ENCODE measurements at places on chromosomes 12 and 14.

- no peak for DNase-seq
Observed at GRCh38 chr14:68598621-68599447, 194.0 kb downstream of the ZFP36L1 start.

DNA sequence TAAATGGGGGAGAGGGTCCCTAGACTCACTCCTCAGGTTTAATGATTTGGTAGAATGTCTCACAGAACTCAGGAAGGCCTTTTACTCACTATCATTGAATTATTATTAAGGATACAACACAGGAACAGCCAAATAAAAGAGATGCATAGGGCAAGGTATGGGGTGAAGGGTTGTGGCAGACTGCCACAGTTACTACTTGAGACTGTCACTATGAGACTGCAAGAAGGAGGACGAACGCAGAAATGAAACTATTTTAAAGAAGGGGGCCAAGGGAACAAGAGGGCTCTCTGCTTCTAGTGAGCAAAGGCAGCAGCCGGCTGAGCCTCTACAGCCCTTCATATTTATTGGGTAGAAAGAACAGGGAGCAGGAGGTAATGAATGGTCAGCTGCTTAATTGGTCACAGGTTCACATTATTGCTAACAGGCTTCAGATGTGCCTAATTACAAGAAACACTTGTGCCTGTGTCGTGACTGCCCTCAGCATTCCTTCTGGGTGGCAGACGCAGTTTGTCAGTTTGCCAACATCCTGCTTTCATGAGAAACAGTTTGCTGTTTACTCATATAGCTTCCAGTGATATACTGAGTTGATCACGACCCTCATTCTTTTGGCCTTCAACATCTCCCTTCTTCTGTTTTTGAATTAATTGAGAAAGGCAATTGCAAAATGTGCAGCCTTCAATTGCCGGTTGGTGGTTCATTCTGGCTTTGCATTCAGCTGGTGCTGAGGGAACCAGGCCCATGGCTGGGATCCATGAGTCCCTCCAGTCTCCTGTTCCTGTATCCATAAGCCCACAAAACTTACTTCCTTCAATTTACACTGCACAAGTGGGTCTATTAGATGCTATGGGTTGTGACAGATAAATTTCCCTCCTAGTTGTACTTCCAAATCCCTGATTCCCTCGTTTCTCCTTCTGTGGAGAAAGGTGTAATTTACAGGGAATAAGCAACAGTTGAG is 82.8 kb upstream of the PLEKHG7 start:
- DNase-seq, result no peak

DNA sequence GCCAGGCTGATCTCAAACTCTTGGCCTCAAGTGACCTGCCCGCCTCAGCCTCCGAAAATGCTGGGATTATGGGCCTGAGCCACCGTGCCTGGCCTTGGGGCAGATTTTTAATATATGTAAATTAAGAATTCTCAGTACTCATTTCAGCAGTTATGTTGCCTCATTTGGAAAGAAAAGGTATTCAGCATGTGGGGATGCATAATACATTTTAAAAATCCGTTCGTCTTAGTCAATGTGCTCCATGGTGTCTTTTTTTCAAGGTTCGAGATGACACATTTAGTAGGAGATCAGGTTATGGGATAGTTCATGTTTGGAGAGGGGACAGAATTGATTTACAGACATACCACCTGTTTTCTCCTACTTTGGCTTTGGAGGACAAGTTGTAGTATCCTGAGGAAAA is 10.2 kb downstream of the SYNE2 start:
- no peak for DNase-seq

DNA sequence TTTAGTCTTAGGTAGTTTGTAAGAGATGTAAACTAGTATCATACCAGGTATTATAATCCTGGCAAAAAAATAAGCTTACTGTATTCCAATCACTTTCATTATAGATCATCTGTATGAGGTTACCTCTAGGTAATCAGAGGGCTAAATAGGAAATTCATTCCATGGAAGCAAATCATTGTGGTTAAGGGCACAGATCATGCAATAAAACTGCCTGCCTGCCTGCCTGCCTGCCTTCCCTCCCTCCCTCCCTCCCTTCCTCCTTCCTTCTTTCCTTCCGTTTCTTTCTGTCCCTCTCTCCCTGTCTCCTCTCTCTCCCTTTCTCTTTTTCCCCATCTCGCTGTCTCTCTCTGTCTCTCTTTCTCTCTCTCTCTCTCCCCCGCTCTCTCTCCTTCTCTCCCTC is 3.2 kb upstream of the CLEC9A start:
- DNase-seq, result no peak

DNA sequence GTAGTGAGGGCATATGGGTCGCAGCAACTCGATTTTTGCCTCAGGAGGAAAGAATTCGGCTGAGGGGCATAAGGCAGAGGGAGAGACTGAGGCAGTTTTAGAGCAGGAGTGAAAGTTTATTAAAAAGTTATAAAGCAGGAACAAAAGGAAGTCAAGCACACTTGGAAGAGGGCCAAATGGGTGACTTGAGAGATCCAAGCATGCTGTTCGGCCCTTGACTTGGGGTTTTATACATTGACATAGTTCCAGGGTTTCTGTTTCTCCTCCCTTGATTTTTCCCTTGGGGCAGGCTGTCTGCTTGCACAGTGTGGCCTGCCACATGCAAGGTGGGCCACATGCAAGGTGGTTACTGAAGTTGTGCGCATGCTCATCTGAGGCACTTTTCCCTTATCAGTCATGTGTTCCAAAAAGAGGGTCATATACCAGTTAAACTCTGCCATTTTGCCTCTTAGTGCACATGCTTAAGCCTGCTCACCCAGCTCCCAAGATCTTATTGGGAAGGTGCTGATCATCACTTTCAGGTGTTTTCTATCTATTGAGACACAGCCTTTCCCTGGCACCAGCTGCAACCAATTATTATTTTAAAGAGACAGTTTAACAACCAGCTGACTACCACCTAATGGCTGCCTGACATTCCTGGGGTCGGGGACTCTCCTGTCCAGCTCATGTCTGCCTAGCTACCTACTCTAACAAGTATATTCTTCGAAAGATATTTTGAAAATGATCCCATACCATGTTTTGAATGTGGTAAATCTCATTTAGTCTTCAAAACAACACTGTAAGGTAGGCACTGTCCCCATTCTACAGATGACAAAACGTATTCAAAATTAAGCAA is 19.9 kb downstream of the PTGER2 start:
- no peak for DNase-seq

- DNase-seq, result no peak
Observed at GRCh38 chr12:4323396-4323795, 2.4 kb downstream of the TIGAR start.

DNA sequence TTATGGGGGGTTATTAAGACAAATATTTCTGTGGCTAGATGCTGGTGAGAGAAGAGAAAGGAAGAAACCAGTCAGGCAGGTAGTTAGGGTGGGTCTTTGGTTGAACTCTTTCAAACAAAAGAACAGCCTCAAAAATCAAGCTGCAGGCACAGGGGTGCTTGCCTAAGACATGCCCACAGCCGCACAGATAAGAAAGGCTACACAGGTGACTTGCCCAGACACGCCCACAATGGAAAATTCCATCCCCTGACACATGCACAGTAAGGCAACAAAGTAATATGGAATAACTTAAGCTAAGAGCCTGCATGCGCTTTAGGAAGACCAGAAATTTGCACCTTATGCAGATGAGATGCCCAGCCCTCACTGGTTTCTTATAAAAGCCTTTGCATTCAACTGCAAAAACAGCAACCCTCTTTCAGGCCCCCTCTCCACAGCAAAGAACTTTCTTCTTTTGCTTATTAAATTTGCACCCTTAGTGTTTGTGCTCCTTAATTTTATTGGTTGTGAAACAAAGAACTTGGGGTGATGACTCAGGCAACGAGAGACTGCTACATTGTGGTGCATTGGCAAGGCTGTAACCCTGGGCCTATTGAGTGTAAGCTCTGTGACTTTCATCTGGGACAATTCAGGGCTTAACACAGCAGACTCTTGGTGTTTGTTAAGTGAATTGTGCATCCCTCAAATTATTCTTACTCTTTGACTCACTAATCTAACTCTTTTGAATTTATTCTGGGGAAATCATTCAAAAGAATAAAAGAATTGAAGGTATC is 149.4 kb downstream of the RPAP3 start:
- DNase-seq, result no peak

DNA sequence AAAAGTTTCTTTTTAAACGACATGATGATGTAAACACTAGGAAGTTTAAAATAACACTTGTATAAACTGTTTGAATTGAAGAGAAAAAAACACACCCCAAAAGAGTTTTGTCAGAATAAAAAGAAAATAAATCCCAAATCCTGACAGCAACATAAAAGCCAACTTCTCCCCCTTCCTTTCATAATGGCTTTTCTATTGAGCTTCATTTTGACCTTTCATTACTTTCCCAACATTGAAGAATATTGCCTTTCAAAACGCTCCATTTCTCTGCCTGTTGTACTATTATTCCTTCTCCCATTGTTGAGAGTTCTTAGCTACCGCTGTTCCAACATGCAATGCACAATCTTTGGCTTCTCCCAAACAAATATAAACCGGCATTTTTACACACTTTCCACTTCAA is 448.5 kb downstream of the BCAT1 start:
- no peak for DNase-seq

DNA sequence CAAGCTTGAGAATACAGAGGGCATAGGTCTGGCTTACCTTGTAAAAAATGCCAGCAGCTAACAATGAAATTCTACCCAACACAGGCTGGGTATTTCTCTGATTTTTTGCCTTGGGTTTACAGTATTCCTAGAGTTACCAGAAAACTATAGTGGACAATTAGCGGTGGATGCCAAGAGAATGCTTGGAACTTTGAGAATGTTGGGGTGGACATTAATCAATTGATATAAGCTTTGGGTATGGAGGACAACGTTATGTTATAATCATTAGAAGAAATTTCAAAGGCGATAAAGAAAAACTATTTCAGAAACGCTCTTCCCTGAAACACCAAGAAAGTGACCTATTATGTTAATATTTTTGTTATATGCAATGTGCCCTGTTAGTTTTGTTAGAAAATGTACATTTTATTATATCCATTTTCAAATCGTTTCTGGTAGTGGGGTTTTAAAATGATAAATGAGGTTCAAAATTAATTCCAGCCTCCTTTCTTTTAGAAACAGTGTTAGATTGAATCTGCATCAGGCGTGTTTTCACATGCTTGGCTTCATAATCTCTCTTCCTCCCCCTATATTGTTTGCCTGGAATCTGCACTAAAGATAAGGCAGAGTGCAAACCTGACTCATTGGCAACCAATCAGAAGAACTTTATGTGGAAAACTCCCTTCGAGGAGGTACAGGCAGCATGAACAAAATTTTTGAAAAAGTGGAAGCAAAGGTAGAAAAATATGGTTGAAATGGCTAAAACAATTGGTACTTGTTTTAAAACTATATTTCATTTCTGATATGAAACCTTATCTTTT is 1.4 kb upstream of the PTPRQ start:
- no peak for DNase-seq

DNA sequence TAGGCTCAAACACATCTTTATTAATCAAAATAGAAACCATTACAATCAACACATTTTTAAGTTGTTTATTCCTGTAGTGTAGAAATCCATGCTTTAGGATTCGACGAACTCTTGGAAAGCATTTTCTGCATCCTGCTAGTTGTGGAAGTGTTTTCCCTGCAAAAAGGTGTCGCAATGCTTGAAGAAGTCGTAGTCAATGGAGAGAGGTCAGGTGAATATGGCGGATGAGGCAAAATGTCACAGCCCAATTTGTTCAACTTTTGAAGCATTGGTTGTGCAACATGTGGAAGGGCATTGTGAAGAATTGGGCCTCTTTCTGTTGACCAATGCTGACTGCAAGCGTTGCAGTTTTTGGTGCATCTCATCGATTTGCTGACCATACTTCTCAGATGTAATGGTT is 4.2 kb upstream of the ARID4A start:
- no peak for DNase-seq

- DNase-seq, result no peak
Observed at GRCh38 chr14:51157012-51157411, 62.1 kb upstream of the TRIM9 start.

GRCh38 chr12:116294454-116295165 is 17.1 kb upstream of the MED13L start:
- DNase-seq, result no peak

DNA sequence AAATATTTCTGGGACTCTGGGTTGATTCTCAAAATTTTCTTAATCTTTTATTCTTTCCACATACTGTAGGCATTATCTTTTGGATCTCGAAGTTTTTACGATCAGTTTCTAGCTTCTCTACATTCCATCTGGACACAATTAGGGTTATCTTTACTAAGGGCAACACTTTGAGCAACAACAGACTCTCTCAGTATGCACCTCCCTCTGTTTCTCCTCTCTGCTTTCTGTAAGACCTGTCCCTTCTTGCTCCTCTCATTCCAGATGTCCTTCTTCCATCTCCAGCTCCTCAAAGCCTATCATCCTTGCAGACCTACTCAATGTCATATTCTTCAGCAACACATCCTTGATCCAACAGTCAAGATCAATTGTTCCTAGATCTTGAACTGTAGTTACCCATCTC is 457.0 kb downstream of the SLC6A15 start:
- no peak for DNase-seq

DNA sequence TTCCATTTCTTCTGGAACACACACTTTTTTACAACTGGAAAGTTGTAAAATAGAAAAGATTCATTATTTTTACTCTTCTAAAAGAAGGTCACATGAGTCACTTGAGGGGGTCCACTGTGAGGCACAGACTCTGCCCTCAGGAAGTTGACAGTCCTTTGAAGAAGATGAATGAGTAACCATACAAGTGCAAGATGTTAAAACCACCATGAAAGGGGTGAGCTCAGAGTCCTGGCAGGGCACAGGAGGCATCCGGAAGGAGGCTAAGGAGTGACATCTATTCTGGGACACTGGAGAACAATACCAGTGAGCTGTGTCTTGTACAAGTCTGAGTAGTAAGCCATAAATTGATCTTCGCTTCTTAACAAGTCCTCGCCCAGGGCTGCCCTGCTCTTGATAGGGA is 126.0 kb upstream of the FRMD6 start:
- no peak for DNase-seq

DNA sequence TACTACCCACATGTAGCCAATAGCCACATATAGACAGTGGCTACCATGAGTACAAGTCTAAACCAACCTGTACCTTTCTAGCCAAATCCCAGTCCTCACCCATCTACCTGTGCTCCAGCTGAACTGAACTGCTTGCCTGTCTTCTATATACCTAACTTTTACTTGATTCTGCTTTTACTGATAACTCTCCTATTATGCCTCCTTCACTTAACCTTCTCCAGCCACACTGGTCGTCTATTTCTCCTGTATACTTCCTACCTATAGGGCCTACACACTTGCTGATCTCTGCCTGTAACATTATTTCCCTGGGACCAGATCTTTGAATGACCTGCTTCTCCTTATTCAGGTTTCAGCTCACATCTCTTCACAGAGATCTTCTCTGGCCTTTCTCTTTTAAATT is 26.0 kb upstream of the MSRB3 start:
- no peak for DNase-seq

DNA sequence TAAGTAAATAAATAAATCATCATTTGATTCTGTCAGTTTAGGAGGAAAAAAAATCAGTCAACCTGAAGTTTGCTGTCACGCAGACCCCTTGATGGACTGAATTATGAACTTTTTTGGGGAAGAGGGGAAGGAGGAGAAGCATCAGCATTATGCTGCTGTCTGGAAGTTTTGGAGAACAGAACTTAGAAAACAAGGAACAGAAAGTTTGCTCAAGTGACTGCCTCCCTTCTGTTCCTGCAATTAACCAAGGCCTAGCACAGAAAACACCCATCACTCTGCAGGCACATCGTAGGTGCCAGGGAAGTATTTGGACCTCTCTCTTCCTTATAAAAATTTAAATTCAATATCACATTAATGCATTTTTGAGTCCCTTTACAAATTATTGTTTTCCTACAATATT is 283.8 kb downstream of the VRK1 start:
- DNase-seq, result no peak

- DNase-seq, result no peak
Observed at GRCh38 chr12:91441993-91442952, 259.7 kb upstream of the DCN start.

GRCh38 chr12:51448618-51449256 is 24.1 kb downstream of the SLC4A8 start:
- DNase-seq, result no peak

Data from WTC11 (cell line).